Calu3 (cell line): ENCODE measurements at places on chromosomes 2 and 18.

GRCh38 chr2:46979571-46979979, 64.0 kb upstream of the MCFD2 start:
- DNase-seq = no peak

- DNase-seq = no peak
Observed at GRCh38 chr2:173909846-173910245, 55.3 kb downstream of the SP3 start.

GRCh38 chr2:84290537-84290936, 168.5 kb downstream of the SUCLG1 start:
- DNase-seq = no peak

GRCh38 chr18:50734886-50735285, 84.9 kb downstream of the MRO start:
- no peak for DNase-seq

DNA sequence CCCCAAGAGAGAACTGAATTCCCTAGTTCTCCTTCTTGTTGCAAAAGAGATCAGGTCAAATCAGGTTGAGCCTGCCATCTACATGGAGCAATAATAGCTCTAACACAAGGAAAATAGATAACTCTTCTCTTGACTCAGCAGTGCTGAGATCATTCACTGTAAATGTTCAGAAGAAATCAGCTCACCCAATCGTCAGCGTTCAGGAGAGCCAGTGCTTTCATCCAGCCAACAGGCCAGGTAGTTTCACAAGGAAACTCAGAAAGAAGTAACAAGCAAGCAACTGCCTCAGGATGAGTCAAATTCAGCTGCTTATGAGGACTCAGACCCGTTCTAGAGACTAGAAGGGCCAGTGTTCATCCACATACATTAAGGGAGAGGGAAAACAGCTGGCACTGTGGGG, 5.9 kb downstream of the LMAN2L start:
- DNase-seq = no peak

DNA sequence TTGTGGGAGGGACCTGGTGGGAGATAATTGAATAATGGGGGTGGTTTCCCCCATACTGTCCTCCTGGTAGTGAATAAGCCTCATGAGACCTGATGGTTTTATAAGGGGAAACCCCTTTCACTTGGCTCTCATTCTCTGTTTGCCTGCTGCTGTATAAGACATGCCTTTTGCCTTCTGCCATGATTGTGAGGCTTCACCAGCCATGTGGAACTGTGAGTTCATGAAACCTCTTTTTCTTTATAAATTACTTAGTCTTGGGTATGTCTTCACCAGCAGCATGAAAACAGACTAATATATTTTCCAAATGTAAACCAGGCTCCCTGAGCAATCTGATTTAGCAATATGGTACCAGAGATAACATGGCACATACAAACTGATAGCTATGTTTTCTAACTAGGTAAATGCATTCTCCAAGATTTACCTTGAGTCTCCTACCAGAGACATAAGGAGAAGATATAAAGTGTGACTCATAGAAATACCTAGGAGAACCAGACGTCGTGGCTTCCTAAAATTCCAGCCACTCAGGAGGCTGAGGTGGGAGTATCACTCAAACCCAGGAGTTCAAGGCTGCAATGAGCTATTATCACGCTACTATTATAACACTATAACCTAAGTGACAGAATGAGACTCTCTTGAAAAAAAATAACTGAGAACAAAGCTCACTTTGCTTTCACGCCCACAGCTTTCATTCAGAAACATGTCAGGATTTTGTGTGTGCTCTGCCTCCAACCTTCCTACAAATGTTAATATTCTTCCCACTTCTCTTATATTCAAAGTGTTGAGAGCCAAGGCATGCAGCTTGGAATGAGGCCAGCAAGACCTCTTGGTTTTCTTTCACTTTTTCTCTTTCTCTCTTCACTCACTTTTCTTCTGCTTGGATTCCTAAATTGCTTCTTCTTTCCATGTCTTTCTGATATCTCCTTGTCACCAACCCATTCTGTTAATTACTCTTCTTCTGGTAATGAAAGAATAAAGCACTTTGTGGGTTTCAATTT, 263.9 kb upstream of the UBE2E3 start:
- no peak for DNase-seq

- DNase-seq = no peak
Observed at GRCh38 chr2:98164256-98164655, 77.3 kb downstream of the VWA3B start.

DNA sequence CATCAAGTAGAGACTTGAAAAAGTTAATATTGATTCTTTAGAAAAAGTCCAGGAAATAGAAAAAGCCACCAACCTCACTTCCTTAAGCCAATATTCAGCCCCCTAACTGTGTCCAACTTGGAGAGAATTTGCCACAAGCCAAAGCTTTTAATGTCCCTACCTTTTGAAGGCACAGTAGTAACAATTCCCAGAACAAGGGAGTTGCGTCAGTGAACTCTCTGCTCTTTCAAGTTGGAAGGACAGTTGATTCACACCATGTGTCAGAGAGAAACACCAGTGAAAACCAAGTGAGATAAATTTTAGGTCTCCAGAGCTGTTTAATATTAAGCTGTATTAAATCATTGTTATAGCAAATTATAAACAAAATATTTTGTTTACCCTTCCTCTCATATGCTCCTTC, 66.1 kb downstream of the EXOC6B start:
- DNase-seq = no peak

DNA sequence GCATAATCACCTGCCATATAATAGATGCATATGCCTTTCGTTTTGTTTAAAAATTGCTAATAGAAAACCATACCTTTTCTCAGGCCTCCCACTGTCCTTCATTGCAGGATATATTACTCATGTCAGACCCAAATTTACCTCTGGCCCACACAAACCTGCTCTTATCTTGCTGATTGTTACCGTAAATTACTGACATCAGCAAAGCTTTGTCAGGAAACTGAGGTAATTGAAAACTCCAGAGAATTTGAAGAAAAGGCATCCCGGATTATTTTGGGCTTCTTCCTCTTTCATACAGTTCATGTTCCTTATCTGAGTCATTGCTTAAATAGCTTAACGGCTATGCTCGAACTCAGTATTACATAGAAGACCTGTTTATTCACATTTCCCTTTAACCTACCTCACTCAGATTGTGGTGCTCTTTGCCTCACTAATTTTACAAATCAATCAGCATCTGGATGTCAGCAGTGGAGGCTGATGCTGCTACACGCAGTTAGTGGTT, 145.7 kb downstream of the ZEB2 start:
- no peak for DNase-seq

GRCh38 chr2:191037351-191037750, 23.4 kb upstream of the STAT1 start:
- no peak for DNase-seq

DNA sequence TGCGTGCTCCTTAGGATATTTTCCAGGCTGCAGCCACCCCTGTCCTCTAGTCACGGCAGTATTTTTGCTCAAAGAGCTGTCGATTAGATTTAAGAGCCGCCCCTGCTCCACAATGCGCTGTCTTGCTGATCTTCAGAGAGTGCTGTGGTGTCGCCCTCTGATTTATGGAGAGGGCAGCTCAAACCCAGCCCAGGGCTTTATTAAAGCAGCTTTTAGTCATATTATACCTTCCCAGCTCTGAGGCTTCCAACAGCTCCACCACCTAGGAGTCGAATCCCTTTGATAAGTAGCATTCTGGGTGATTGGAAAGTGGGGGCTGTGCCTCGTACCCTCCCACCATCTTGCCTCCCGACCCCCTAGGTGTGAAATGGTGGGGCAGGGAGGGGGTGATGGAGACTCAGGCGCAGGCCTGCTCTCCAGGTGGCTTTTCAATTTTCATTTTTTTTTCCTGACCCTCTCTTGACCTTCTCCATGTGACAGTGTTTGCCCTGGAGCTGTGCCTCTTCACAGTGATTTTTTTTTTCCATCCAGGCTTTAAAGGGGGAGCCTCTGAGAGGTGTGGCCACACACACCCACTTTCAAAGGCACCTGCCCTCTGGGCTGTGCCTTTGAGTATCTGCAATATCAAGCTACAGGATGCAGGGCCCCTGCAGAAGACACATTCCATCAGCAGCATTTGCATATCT, 53.1 kb upstream of the NRP2 start:
- no peak for DNase-seq

- no peak for DNase-seq
Observed at GRCh38 chr18:12085786-12086185, 7.9 kb upstream of the ANKRD62 start.
